ENCODE measurements at places on chromosomes 6 and 20.

- ATAC-seq: no peak
These were observed 219.0 kb downstream of the NKAIN2 start for GRCh38 chr6:124022641-124023040.

DNA sequence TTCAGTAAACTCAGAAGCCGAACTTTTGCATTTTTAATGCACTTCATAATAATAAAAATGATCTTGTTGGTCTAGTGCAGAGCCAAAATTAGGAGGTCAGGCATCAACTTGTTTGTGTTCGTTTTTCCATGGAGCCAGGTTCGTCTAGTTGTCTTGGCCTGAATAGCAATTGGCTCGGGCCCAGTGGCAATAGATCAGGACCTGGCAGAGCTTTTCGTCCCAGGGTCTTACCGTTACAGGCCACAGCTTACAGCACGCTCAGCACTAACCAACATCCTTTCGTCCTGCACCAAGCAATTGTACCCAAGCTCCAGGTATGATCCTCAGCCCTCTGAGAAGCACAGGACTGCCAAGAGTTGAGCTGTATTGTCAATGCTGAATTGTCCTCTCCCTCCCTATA, 240.5 kb upstream of the PLN start:
- ATAC-seq: no peak

DNA sequence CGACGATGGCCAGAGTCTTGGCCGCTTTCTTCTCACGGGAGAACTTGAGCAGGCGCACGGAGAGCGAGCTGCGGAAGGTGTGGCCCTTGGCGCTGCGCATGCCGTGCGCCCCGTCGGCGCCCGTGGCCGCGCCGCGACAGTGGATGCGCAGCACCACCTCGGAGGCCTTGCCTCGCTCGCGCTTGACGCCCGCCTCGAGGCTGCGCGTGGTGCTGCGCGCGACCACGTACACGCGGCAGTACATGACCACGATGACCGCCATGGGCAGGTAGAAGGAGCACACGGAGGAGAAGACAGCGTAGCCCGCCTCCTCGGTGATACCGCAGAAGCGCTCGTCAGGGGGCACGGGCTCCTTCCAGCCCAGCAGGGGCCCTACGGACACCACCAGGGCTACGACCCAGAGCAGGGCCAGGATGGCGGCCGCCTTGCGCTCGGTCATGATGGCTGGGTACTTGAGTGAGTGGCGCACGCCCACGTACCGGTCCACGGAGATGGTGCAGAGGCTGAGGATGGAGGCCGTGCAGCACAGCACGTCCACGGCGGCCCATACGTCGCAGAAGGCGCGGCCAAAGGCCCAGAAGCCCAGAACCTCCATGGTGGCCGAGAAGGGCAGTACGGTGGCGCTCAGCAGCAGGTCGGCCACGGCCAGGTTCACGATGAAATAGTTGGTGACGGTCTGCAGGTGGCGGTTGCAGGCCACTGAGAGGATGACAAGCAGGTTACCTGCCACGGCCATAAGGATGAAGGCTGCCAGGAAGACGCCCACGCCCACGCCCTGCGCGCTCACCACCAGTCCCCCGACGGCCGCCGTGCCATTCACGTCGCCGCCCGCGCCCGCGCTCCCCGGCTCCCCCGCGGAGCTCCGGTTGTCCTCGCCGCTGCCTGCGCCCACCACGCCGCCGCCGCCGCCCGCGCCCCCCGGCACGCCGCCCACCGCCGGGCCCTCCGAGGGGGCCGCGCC, 232.8 kb upstream of the RNF24 start:
- no peak for ATAC-seq

DNA sequence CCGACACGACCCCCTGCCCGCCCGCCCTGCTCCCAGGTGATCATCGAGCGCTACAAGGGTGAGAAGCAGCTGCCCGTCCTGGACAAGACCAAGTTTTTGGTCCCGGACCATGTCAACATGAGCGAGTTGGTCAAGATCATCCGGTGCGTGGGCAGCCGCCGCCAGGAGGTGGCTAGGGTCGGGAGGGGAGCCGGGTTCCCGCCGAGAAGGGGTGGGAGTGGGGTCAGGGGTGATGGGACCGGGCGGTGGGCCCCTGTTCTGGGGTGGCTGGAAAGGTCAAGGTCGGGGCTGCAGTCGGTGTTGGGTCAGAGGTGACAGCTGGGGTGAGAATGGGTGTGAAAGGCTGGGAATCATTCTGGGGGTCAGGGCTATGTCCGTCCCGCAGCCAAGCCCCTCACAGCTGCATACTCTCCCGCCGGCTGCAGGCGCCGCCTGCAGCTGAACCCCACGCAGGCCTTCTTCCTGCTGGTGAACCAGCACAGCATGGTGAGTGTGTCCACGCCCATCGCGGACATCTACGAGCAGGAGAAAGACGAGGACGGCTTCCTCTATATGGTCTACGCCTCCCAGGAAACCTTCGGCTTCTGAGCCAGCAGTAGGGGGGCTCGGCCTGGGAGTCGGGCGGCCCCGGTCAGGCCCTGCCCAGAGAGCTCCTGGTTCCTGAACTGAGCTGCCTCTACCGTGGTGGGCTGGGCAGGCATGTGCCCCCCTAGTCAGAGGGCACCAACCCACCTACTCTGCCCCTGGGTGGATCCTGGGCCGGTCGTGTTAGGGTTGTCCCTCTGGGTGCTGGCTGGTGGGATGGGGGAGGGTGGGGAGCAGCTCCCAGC, 1.0 kb downstream of the MAP1LC3A start:
- no peak for ATAC-seq

- no peak for ATAC-seq
These were observed 57.5 kb upstream of the IL20RA start for GRCh38 chr6:137102050-137102848.

- ATAC-seq: no peak
These were observed 559.2 kb upstream of the IMPG1 start for GRCh38 chr6:76631622-76632021.

GRCh38 chr6:131890091-131890490, 61.1 kb downstream of the CCN2 start:
- ATAC-seq: no peak

DNA sequence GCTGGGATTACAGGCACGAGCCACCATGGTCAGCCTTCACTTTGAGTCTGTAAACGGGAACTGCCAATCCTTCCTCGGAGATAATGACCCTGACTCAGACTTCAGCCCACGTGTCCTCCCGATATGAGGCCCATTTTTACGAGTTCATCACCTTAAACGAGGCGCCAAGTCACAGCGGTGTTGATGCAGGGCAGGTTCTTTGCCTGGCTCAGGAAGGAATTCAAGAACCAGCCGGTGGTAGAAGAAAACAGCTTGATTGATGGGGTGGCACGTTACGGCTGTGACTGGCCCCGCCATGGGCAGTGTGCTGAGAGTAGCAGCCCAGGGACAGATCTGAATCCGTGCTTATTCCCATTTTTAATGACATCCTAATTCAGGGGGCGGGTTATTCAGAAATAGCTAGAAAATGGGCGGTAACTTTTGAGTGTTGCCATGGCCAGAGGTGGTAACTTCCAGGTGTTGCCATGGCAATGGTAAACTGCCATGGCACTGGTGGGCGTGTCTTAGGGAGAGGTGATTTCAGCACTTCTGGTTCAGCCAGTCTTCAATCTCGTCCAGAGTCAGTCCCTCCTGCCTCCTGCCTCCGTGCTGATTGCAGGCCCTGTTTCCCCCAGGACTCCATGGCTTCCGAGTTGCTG, 9.1 kb upstream of the MAP1LC3A start:
- ATAC-seq: no peak

DNA sequence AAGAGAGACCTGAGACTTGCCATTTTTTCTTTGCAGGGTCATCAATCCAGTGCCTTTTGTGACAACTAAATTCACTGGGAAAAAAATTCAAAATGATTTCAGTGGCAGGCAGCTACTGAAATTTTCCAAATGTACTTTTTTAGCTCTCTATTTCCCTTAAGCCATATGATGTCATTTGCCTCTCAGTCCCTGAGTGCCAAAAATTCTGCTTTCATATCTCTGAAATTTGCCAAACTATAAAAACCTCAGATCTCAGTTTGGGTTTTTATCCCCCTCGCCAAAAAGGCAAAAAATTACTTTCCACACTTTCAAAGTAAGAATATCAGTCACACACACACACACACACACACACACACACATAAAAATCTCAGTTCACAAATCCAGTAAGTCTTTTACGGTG, 651.3 kb upstream of the ARID1B start:
- ATAC-seq: no peak

DNA sequence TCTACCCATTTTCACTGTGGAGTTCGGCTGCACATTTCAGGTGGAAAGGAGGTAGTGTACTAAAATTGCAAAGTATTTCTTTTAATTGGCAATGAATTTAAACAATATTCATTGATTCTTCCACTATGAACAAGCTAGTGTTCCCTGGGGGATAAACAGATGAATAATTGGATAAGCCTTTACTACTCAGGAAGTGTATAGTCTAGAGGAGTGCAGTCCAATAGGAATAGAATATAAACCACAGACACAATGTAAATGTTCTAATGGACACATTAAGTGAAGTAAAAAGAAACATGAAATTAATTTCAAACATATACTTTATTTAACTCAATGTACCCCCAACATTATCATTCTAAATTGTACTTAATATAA, 28.7 kb downstream of the SGK1 start:
- no peak for ATAC-seq

GRCh38 chr6:109770779-109771178, 79.7 kb downstream of the FIG4 start:
- no peak for ATAC-seq

DNA sequence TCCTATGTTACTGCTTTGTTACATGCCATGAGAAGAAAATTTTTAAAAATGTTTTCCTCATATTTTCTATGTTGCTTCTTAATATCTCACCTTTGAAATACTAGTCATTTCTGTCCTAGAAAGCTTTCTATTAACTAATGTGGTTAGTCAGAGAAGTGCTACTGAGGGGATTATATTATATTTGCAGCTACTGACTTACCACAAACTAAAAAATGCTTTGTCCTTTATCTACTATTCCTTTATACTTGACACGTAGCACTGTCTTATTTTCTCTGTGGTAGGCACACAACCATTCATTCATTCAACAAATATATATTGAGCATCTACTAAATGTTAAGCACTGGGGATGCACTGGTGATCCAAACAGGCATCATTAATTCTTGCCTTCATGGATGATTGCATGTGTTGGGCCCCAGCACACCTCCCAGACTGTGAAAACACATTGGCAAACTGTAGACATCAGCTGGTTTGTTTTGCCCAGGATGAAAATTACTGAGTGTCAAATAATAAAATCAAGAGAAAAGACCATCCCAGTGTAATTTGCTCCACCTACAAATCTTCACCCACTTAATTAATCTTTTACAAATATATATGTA, 10.7 kb upstream of the MLIP start:
- ATAC-seq: no peak

DNA sequence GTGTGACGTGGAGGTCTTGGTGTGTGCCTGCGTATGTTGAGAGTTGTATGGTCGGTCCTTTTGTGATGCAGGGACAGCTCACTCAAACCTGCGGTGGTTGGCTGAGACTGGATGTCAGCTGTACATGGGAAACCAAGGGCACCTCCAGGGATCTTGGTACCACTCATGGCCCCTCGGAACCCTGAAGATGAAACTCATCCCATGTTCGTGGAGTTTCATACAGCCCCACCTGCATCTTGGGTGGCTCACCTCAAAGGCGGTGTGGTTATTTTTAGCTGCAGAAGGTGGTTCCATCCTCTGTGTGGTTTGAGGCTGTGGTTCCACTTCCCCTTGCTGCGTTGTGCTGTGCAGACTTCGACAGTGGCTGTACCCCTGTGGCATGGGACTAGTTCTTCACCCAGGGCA, 52.6 kb upstream of the SLC22A1 start:
- no peak for ATAC-seq

DNA sequence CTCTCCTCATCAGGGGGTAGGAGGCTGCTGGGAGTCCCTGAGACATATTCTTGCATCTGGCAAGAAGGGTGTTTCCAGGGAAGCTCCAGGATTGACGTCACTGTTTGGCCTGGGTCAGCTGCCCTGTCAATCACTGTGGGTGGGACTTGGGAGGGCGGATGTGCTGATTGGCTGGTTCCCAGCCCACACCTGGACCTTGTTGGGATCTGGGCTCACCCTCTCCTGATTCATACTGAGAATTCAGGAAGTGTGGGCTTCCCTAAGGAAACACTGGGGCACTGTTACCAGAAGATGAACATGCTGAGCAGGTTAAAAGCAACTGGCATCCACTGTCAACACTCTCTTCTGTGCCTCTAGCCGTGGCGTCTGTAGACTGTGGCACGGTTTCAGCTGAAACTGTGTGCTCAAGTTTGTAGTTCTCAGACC, 36.5 kb downstream of the CDH26 start:
- peak; percentile 50 for ATAC-seq

- ATAC-seq: peak; percentile 86
These were observed 11.9 kb downstream of the PCIF1 start for GRCh38 chr20:45946149-45946970.

DNA sequence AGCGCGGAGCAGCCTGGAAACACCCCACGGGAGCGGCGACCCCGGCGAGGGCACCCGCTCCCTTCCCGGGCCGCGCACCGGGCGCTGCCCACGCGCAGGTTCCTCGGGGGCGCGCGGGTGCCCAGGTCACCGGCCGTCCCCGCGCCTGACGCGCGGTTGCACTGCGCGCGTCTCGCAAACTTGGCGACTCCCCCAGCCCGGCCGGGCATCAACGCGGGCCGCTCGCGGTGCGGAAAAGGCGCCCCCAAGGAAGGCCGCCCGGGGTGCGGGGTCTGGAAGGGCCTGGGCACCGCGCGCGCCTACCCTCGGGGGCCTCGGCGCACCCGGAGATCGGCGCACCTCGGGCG, 555 bp upstream of the ZBTB46 start:
- no peak for ATAC-seq

- ATAC-seq: no peak
These were observed 66.1 kb downstream of the ADGRB3 start for GRCh38 chr6:68701159-68701558.

DNA sequence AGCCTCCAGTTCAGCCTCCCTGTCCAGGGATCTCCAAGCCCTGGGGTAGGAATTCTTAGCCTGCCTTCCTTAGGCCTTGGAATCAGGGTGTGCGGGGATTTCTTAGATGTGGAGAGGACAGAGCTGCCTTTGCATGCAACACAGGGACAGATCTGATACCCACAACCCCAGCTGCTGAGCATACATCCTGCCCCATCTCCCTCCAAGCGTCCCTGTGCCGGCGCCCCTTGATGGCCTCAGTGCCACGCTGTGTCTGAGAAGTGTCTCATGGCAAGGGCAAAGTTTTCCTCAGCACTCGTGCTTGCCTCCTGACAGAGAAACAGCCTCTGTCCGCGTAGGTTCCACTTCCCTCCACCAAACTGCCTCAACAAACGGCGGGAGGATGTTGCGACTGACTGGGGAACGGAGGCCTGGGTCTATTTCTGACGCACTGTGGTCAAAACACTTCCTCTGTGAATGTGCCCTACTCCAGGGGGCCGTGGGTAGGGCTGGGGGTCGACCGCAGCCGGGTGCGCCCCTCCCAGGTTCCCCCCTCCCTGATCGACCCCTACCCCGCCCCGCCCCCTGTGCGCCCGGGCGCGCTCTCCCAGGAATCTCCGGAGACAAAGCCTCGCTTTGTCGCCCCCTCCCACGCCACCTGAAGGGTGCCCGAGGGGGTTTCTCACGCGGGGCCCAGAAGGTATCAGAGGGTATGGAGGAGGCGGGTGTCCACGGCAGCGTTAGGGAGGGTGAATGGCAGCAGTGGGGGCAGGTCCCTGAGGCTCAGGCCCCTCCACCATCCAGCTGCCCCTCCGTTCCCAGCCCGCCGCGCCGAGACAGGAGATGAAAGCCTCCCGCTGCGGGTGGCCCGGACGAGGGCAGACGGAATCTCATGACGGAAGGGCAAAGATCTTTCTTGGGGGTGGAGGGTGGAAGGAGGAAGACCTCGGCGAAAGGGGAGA, 806 bp downstream of the MICAL1 start:
- ATAC-seq: peak; percentile 7

Measured in gastroesophageal sphincter (tissue), 4 donors.